Stimulated activated CD4-positive, alpha-beta T cell treated with anti-CD3 and anti-CD28 coated beads, Interleukin-1b, Interleukin-23, amount 100 ng/mL, for 1 hour (primary cell): ENCODE measurements at places on chromosomes 2 and 18.
A peak's percentile ranks its signal among the peaks of the same experiment; 100 is the strongest.

DNA sequence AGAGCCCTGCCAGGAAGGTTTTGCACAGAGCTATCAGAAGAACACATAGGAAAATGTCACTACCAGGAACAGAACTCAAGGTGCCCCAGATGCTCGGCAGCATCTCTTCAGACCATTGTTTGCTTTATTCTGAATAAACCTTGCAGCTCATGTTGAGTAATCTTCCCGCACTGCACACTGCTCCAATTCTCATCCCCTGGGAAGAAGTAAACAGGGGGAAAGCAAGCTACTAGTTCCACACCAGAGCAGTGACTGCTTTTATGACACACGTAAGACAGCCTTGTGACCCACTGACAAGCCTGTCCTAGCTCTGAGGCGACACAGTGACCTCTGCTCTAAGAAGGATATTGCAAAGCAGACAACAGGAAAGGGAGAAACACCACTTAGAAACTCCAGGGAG is 44.2 kb downstream of the NRP2 start:
- no peak for DNase-seq

DNA sequence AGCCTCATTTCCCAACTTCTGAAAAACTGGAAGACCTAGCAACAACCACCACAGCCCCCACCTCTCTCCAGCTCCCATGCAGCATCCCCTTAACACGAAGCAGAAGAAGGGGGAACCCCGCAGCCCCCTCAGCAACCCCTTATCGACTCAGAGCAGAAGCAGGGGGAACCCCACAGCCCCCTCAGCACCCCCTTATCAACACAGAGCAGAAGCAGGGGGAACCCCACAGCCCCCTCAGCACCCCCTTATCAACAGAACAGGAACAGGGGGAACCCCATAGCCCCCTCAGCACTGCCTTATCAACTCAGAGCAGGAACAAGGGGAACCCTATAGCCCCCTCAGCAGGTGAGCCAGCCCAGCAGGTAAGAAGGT is 6.7 kb downstream of the SLC66A2 start:
- no peak for DNase-seq

DNA sequence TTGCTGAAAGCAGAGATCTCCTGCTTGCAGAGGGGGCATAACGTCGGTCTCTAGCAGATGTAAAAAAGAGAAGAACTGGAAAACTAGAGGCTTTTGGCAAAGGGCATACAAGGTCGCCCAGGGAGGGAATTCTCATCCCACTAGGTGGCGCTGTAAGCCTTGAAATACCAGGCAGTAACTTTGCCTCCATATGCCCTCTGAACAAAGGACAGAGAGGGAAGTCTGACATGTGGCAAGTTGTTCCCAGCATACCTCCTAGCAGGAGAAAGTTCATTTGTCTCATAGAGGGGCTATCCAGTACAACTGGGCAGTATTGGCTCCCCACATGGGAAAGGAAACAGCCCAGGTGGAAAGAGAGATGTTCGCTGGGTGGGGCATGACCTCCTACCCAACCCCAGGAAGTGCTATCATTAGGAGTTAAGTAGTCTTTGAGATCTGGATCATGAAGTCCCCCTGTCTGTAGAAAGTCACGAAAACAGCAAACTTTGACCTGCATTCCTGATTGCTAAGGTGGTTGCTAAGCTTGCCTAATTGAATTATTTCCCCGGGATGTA is 39.9 kb downstream of the STK17B start:
- peak; percentile 32 for DNase-seq

DNA sequence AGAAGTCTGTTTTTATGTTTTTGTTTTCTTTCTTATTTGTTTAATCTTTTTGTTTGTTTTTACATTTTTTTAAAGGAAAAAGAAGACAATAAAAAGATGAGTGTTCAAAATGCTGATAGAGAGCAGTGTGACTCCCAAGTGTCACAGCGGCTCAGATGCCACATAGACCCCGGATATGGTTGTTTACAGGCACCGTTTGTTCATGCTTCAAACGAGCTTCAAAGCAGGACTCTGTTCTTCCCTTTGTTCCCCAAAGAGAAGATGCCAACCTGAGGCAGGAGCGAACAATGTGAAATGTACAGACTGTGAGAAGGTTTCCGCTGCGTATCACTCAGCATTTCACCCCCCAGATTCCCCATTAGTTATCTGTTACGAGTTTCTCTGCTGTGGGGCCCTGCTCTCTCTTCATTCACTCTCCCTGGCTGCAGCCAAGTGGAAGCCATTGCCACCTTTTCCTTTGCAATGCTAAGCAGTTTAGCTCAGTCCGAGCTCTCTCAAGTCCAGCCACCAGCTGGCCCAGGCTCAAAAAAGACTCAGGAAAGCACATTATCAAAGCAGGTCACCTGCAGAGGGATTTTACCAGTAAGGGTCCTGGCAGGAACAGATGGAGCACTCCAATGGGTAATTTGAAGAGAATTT is 36.4 kb upstream of the PHLPP1 start:
- DNase-seq: no peak

- DNase-seq: no peak
Observed at GRCh38 chr2:164793529-164793928, 48.1 kb downstream of the COBLL1 start.

GRCh38 chr2:156083763-156084493 is 248.6 kb downstream of the NR4A2 start:
- no peak for DNase-seq

- no peak for DNase-seq
Observed at GRCh38 chr2:86283411-86284030, 53.9 kb downstream of the REEP1 start.

- no peak for DNase-seq
Observed at GRCh38 chr2:200483729-200484198, 26.1 kb downstream of the KCTD18 start.
